Activated effector memory CD4-positive, alpha-beta T cell treated with anti-CD3 and anti-CD28 coated beads, Interleukin-2, amount 50 U/mL, for 16 hours (primary cell): ENCODE measurements at places on chromosomes 12 and 14.

- no peak for DNase-seq
Measured at GRCh38 chr12:92656911-92657310, 45.9 kb upstream of the PLEKHG7 start.

GRCh38 chr14:36065831-36066230, 110.7 kb downstream of the PTCSC3 start:
- DNase-seq = no peak

GRCh38 chr12:123142921-123143735, 7.8 kb downstream of the PITPNM2 start:
- DNase-seq = no peak

DNA sequence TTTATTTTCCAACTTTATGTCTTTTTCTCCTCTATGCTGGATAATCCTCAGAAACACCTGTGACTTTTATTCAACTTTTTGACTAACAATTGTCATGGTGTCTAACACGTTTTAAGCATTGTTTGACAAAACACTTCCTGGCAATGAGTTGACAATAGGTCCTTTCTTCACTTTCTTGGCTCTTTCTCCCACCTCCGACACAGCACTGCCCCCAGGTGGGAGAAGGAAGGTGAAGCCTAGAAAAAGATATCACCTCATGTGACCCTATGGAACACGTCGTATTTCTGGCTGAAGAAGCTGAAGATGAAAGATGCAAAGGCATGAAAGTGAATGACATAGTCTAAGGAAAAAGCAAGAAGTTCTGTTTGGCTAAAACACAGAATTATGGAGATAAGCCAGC, 430.0 kb downstream of the ETNK1 start:
- no peak for DNase-seq

- DNase-seq = no peak
Measured at GRCh38 chr12:100248886-100249285, 18.0 kb downstream of the DEPDC4 start.

- no peak for DNase-seq
Measured at GRCh38 chr14:51701951-51702350, 50.2 kb downstream of the FRMD6 start.

- DNase-seq = no peak
Measured at GRCh38 chr12:38711054-38711453, 194.3 kb downstream of the CPNE8 start.

- DNase-seq = no peak
Measured at GRCh38 chr14:105842105-105842504, 315.7 kb downstream of the TMEM121 start.
